ENCODE measurements at places on chromosomes 16 and 17.

DNA sequence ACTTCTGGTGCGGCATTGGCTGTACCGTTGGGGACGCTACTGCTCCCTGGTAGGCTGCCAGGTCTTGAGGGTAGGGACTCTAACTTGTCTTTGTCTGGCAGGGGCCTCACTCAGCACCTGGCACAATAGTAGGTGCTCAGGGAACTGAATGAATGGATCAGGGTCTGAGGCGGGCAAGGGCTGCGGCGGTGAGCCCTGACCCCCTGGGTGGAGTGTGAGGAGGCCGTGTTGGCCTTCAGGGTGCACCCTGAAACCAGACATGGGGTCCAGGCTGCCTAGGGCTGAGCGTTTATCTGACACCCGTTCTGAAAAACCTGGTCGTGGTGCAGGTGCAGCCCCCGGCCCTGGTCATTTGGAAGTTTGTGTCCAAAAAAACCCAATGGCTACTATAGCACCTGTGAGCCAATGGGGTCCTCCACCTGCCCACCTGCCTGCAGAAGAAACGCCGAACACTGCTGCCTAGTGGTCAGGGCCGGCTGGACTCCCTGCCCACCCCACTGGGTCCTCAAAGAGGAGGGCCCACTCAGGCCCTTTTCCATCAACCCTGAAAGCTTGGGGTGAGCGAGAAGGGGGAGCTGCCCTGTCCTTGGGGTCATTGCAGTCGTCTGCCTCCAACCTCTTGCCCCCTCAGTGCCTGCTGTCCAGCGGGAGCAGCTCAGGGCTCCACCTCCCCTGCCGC lies 4.9 kb upstream of the ATP6V0C start:
- DNase-seq: no peak

- no peak for DNase-seq
Measured at GRCh38 chr17:27778183-27778582, 22.1 kb downstream of the NOS2 start.

- no peak for DNase-seq
Measured at GRCh38 chr16:50045412-50045811, 20.4 kb upstream of the HEATR3 start.

DNA sequence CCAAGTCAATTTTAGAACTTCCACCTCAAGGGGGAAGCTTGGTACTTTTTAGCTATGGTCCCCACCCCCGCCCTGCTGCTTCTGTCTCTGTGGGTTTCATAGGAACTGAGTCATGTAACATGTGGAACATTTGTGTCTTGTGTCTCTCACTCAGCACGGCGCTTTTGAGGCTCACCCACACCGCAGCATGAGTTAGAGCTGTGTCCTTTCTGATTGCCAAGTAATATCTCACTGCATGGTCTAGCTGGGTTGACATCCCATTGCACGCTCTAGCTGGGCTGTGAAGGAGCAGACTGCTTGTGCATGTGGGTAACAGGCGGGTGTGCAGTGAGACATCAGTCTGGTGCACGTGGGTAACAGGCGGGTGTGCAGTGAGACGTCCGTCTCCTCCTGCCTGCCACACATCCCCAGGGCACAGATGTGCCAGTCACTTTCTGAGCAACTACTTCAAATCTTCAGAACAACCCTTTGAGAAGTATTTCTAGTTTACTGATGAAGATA lies 26.4 kb upstream of the SLC7A5 start:
- no peak for DNase-seq

- DNase-seq: no peak
Measured at GRCh38 chr16:70700101-70701020, 14.5 kb upstream of the MTSS2 start.

DNA sequence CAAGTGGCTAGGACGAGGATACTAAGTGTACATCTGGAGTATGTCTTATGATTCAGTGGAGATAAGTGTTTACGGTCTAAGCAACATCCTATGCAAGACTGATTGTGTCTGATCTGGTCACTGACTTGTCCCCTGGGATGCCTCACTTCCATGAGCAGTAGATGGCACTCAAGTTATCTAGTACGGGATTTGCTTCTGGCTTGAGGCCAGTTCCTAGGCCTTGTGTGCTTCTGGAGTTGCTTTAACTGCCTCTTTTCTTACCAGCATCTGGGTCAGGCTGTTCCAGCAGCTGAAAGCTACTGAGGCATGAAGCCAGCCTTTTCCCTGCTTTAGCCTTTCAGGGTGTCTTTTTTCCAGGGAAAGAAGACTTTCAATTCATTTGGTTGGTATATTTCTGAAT lies 23.0 kb downstream of the SUPT6H start:
- no peak for DNase-seq

- no peak for DNase-seq
Measured at GRCh38 chr16:84585886-84586285, 32.0 kb downstream of the COTL1 start.

DNA sequence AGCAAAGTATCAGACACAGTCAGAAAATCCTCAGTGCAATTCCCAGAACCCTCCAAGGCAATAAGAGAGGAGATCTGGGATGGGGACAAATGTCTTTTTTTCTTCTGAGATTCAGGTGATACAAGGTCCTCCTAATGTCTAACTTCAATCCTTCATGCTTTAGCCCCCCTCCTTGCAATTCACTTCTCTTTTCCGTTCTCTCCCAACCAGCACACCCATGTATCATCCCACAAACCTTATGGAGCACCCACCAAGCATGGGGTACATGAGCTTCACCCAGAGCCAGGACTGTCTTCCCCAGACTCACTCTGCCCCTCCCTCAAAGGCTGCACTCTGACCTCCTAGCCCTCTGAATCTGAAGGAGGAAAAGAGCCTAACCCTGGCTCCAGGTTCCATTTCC lies 10.1 kb downstream of the HDAC5 start:
- no peak for DNase-seq

DNA sequence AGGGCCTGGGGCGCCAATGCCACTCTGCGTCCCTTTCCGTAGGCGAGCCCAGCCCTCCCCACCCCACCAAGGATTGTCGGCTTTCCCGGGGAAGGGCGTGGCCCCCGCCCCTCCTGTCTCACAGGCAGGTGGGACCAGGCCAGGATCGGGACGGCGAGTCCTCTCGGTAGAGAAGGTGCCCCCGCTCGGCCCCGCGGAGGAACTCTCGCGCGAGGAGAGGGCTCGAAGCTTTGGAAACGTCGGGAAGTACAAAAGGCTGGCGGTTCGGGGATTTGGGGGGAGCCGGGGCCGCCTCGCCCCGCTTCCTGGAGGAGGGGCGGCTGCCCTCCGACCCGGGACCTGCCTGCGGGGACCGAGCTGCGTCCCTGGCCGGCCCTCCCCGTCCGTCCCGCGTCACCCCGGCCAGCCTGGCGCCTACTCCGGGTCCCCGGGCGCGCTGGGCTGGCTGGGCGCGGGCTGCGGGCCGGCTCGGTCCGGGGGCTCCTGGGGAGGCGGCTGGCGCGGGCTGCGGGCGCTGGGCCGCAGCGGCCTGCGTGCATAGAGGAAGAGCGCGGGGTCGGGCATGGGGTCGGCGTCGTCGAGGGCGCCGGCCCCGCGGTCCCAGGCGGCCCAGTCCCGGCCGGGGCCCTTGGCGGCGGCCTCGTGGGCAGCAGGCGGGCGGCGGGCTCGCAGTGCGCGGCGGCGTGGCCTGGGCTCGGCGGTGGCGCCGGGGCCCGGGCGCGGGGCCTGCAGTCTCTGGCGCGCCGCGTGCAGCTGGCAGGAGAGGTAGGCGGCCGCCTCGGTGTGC lies 12.6 kb upstream of the CLUH start:
- DNase-seq: no peak
